ENCODE measurements at places on chromosomes 4 and X.

GRCh38 chr4:112328734-112329130 is 31.6 kb downstream of the ALPK1 start:
- DNase-seq: no peak

DNA sequence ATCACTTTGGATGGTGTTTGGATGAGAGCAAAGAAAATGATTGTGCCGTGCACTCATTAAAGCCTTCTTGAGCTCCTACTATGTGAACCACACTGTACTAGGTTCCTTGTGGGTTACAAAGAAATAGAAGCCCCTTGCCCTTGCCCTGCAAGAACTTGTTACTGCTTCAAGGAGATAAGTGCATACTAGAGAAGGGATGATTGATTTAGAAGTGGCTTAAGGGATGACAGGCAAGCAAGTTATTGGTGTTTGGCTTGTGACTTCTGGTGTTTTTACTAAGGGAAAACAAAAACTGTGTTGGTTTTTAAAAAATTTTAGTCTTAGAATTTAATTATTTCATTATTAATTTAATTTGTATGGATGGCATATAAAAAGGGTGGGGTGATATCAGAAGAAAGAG is 67.4 kb downstream of the IL21 start:
- no peak for DNase-seq

GRCh38 chr4:94489098-94489497 is 37.4 kb downstream of the PDLIM5 start:
- no peak for DNase-seq

- no peak for DNase-seq
Observed at GRCh38 chr4:183130328-183131155, 31.5 kb downstream of the WWC2 start.

- no peak for DNase-seq
Observed at GRCh38 chr4:76208005-76208765, 5.4 kb downstream of the SCARB2 start.

- no peak for DNase-seq
Observed at GRCh38 chrX:66633541-66633940, 5.3 kb downstream of the EDA2R start.

GRCh38 chr4:169106696-169107229 is 96.7 kb upstream of the CBR4 start:
- no peak for DNase-seq

GRCh38 chrX:22365460-22365859 is 92.7 kb downstream of the CBLL2 start:
- DNase-seq: no peak

- no peak for DNase-seq
Observed at GRCh38 chr4:170030121-170030520, 3.9 kb upstream of the MFAP3L start.

GRCh38 chr4:137956256-137956655 is 285.9 kb downstream of the SLC7A11 start:
- DNase-seq: no peak

- no peak for DNase-seq
Observed at GRCh38 chrX:41491267-41492004, 44.3 kb downstream of the NYX start.

DNA sequence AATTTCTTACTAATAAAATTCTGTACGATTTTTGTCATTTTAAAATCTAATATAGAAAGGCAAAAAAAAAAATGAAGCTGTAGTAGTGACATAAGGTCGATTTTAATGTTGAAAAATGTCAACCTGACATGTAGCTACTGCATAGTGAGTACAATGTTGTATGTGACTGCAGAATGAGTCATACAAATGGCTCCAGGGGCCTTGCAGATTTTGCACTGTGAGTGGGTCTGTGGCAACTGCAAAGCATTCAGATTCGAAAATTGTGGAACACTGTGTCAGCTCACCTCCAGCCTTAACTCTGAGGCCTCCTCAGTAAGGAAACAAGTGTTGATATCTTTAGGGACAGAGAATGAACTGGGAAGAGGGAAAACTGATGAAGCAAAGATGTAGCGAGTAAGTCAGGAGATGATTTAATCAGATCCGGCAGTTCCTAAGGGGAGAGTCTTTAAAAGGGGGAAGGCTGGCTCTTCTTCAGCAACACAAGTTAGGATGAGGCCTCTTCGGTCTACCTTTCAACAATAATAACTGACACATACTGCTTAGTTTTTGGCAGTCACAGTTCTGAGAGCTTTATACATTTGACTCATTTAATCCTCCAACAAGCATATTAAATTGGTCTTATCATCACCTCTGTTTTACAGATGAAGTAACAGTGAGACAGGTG is 24.9 kb downstream of the TKTL2 start:
- no peak for DNase-seq

DNA sequence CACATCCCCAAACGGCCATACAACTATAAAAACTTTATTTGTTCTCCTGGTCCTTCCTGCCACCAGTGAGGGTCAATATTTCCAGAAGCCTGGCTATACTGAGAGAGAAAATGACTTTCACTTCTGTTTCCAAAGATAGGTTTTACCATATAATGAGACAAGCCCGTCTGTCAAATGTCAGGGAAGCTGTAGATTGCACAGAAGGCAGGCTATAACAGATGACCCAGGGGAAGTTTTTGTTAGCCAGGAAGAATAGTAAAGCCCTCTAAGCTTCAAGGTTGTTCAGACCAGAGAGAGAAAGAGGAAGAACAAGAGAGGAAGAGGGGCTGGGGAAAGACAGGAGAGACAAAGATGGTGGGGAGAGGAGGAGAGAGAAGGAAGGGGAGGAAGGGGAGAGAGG is 217.5 kb downstream of the GBA3 start:
- no peak for DNase-seq

All from T-helper 17 cell (primary cell).